NCI-H524 treated with DMSO at 0.1 percent for 48 hours (cell line): ENCODE measurements at places on chromosomes 2 and 18.

- DNase-seq, result no peak
Observed at GRCh38 chr18:11096411-11096810, 53.0 kb downstream of the PIEZO2 start.

GRCh38 chr2:237391140-237391539 is 22.8 kb downstream of the COL6A3 start:
- DNase-seq, result no peak

GRCh38 chr2:218631837-218632236 is 24.1 kb downstream of the PLCD4 start:
- DNase-seq, result no peak

GRCh38 chr2:231655894-231656293 is 52.4 kb upstream of the PTMA start:
- no peak for DNase-seq

GRCh38 chr2:128442053-128442751 is 123.5 kb upstream of the HS6ST1 start:
- DNase-seq, result no peak

- no peak for DNase-seq
Observed at GRCh38 chr2:239990966-239991365, 34.2 kb downstream of the NDUFA10 start.

- DNase-seq, result no peak
Observed at GRCh38 chr2:159084384-159085370, 116.2 kb downstream of the TANC1 start.

GRCh38 chr2:240571314-240571973 is 3.2 kb downstream of the RNPEPL1 start:
- DNase-seq, result no peak

- DNase-seq, result no peak
Observed at GRCh38 chr18:78601923-78602322, 377.7 kb upstream of the SALL3 start.

GRCh38 chr2:176317623-176318065 is 48.4 kb downstream of the MTX2 start:
- DNase-seq, result no peak

- DNase-seq, result no peak
Observed at GRCh38 chr2:43328832-43329231, 102.4 kb upstream of the ZFP36L2 start.

- DNase-seq, result no peak
Observed at GRCh38 chr2:191253476-191253875, 8.3 kb downstream of the MYO1B start.

GRCh38 chr2:113273027-113273551 is 5.6 kb downstream of the PAX8 start:
- no peak for DNase-seq

GRCh38 chr18:250685-251084 is 17.2 kb downstream of the THOC1 start:
- DNase-seq, result peak; percentile 76

- DNase-seq, result no peak
Observed at GRCh38 chr2:133175926-133176325, 392.3 kb downstream of the NCKAP5 start.

- DNase-seq, result no peak
Observed at GRCh38 chr2:186590759-186591505, 1.1 kb downstream of the ITGAV start.

- no peak for DNase-seq
Observed at GRCh38 chr2:142300517-142300916, 169.7 kb upstream of the LRP1B start.

DNA sequence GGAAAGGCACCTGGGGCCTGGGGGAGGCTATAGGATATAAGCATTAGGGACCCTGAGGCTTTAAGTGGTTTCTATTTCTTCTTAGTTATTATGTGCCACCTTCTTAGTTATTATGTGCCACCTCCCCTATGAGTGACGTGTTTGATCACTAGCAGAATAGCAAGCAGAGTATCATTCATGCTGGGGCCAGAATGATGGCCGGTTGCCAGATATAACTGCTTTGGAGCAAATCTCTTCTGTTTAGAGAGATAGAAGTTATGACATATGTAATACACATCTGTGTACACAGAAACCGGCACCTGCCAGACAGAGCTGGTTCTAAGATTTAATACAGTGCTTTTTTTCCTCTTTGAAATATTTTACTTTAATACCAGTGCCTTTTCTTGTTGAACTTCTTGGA is 29.4 kb downstream of the LIPG start:
- no peak for DNase-seq

GRCh38 chr2:127183771-127184170 is 36.3 kb downstream of the CYP27C1 start:
- DNase-seq, result no peak

DNA sequence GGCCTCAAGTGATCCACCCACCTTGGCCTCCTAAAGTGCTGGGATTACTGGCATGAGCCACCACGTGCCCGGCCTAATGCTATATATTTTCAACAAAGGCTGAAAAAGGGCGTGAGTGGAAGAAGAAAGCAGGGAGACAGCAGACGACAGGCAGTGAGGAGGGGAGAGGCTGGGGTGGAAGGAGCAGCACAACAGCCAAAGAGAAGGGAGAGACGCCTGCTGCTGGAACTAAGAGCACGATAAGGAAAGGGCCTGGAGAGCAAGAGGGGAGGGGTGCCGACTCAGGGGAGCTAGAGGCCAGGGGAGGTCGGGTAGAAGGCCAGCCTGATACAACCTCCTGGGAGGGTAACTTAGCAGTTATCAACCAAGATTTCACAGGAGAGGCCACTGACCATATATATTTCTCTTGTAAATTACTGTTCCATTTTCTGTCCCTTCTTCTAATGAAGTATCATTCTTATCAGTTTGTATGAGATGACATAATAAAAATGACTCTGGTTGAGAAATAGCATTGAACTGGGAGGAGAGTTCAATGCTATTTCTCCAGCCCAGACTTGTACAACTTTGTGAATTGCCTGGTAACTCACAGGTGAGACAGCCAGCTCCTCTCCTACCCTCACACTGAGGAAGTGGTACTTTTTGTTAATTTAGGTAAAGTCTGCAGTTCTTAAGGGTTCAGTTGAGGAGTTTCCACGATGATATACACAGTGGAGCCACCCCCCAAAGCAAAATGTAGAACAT is 5.8 kb upstream of the RNU4ATAC start:
- no peak for DNase-seq
